ENCODE measurements at places on chromosomes 6 and 20.

- DNase-seq: no peak
Observed at GRCh38 chr6:29479560-29479959, 8.2 kb downstream of the MAS1L start.

DNA sequence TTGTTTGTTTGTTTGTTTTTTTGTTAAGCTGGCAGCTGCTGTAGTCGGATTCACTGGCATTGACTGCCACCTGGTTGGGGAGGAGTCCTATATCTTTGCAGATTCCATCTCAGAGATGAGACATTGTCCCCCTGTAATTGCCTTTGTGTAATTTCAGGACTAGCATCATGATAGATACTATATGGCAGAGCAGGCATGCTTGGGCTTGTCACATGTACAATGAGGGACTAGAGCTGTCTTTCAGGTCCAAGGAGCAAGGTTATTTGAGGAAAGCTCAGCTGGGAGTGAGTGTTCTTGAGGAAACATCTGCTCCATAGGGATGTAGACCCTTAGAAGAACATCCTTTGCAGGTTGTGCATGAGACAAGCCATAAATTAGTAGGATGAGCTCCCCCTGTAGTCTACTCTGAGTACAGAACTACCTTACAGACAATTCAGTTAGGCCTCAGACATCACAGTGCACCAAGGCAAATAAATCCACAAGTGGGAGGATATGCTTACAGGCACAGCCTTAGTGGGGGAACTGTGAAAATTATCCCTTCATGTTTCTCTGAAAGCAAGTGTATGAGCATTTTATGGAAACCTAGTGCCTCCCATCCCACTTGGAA, 62.1 kb downstream of the BMP2 start:
- DNase-seq: no peak

- no peak for DNase-seq
Observed at GRCh38 chr6:143037470-143037869, 23.2 kb upstream of the AIG1 start.

DNA sequence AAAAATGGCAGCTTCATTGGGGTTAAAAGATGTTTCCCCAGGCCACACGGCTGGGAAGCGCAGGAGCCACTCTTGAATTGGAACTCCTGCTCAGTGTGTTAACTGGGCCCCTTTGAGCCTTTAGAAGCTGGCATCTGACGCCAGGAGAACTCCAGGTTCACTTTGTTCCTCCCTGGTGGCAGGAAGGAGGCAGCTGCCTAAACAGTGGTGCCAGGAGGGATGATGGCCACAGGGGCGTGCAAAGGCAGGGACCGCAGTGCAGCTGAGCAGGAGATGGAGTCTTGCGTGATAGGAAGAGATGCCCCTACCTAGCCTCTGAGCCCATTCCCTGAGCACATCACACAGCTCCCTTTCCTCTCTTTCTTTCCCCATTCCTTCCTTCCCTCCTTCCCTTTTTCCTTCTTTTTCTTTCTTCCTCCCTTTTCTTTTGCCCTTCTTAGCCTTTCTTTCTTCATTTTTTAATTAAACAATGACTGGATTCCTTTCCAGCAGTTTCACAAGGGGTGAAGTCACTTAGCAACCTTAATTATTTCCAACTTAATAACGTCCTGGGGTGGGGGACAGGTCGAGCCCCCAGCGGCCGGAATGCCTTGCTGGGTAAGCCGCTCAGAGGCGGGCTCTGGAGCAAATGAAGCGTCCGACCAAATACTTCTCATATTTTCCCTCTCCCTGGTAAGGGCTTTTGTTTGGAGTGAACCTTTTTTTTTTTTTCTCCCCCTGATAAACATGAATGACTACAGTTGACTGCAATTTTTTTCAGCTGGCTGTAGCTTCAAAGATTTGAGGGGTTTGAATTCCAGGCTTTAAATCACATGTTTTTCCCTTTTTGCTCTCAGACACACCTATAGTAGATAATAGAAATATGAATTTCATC, 20.8 kb upstream of the BMP7 start:
- DNase-seq: no peak

DNA sequence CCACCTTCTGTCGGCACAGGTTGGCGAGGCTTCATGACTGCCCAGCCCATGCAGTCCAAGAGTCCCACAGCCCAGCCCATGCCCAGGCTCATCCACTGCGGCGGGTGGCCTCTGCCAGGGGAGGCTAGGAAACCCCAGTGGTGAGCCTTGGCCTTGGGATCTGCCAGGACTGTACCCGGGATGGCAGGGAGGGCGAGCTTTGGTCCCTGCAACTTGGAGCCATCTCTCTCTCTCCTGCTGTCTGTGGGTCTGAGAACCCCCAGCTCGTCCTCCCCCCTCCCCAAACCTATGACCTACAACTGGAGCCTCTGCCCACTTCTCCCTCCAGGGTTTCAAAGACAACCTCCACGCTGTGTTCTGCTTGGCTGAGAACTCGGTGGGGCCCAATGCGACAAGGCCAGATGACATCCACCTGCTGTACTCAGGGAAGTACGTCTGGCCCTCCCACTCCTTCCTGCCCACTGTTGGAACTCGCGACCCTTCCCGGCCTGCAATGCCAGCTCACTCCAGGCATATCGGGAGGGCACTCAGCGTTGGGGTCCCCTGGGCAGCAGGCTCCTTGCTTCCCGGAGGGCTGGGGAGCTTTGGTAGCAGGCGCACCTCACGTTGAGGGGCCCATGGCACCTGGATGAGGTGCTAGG, 19.7 kb downstream of the NPEPL1 start:
- DNase-seq: peak; percentile 13

- DNase-seq: no peak
Observed at GRCh38 chr20:33081411-33082154, 2.1 kb downstream of the BPIFB4 start.
